ENCODE measurements at places on chromosomes 2 and 18.
A peak's percentile ranks its signal among the peaks of the same experiment; 100 is the strongest.

DNA sequence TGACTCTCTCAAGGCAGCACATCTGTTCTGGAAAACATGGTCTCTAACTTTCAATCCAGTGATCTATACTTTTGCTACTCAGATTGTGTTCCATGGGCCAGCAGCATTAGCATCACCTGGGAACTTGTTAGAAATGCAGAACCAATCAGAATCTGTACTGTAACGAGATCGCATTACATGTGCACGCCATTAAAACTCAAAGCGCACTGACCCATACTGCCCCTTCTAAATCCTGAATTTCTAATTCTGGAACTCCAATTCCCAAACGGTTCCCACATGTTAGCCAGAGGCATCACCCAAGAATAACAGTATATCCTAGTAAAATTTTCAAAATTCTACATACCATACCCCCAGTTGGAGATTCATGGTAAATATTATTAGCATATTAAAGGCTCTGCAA, 10.5 kb upstream of the DCTN1 start:
- DNase-seq, result no peak

DNA sequence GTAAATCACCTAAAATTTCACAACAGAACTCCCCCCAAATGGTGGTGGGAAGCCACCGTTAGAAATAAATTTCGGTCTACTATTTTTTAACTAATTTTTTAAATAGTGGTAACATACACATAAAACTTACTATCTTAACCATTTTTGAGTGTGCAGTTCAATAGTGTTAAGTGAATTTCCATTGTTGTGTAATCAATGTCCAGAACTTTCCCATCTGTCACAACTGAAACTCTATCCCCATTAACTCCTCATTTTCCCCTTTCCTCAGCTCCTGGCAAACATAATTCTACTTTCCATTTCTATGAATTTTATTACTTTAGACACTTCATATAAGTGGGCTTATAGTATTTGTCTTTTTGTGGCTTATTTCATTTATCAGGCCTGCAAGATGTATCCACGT, 34.1 kb upstream of the HNMT start:
- no peak for DNase-seq

- DNase-seq, result no peak
Measured at GRCh38 chr2:198162276-198162675, 357.9 kb downstream of the PLCL1 start.

DNA sequence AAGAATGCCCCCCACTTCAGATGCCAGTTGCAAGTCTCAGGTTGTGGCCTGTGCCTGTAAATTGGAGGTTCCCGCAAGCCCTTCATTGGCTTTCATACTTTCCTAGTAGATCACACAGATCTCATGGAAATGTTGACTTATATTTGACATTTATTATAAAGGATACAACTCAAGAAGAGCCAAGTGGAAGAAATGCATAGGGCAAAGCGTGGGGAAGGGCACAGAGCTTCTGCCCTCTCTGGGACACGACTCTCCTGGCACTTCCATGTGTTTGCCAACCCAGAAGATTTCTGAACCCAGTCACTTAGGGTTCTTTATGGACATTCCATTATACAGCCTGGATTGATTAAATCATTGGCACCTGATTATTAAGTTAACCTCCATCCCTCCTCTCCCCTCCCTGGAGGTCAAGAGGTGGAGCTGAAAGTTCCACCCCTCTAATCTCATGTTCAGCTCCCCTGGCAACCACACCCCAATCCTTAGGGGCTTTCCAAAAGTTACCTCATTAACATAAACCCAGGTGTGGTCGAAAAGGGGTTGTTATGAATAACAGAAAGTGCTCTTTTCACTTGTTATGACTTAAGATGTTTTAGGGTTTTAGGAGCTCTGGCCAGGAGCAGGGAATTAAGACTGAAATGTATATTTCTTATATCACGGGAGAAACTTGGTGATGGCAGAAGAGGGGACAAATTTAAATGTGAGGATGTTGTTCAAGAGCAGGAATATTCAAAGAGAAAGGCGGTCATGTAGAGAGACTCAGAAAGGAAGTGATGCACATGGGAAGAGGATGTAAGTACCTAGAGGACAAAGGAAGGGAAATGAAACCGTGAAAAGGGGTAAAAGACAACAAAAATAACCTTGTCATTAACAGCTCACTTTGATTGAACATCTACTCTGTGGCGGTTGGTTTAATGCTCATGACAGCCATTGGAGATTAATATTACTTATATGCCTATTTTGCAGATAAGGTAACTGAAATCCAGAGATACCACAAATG, 31.8 kb downstream of the SP100 start:
- DNase-seq, result no peak

- DNase-seq, result no peak
Measured at GRCh38 chr2:199979398-199979797, 24.0 kb downstream of the MAIP1 start.

GRCh38 chr2:146214394-146214929, 1630.4 kb upstream of the ACVR2A start:
- DNase-seq, result no peak

DNA sequence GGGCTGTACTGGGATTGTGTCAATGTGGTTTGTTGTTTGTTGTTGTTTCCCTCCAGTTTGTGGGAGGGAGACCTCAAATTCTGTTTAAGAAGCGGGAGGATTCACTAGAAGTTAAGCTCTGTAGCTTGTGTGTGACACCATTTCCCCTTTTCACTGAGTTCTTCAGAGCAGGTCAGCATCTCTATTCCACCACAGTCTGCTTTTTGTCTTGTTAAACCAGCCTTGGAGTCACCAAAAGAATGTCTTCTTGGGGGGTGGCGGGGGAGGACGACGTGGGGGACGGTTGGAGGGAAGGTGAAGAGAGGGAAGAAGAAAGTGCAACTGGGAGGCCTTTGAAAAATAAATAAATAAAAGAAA, 2.3 kb upstream of the BCL11A start:
- no peak for DNase-seq

- DNase-seq, result no peak
Measured at GRCh38 chr2:11938196-11938595, 191.8 kb downstream of the LPIN1 start.

- no peak for DNase-seq
Measured at GRCh38 chr18:10748641-10749040, 222.8 kb downstream of the NAPG start.

DNA sequence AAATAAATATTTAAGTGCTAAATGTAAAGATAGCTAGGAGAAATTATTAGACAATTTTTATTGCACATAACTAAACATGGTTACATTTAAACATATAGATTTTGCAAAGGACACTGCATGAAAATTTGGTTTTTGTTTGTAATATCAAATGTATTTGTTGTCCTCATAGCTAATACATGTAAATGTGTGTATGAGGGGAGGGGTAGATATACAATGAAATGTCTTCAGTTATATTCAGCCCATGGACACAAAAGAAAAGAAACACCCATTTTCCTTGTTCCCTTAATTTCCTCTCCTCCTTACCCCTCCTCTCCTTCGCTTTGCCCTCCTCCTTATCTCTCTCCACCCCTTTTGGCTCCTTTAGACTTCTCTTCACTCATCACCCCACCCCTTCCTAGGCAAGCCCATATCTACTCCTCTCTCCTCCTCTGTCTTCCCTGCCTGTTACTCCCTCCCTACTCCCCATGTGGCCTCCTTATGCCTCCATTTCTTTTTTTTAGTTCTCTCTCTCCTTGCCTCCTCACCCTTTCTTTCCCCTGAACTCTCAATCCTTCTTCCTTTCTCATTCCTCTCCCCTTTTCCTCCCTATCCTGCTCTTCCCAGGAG, 1.4 kb downstream of the COL3A1 start:
- no peak for DNase-seq

DNA sequence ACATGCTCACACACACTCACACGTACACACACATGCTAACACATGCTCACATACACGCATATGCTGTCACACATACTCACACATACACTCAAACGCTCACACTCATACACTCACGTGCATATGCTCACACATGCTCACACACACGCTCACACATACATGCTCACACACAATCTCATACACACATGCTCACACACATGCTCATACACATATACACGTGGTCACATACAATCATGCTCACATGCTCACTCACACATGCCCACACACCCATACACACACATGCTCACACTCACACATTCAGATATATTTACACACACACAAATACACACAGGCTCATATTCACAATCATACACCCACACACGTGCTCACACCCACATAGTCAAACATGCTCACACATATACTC, 17.5 kb upstream of the SALL3 start:
- no peak for DNase-seq

- no peak for DNase-seq
Measured at GRCh38 chr2:3189076-3189591, 188.5 kb downstream of the EIPR1 start.

- DNase-seq, result no peak
Measured at GRCh38 chr2:152630466-152630865, 86.8 kb downstream of the PRPF40A start.

- DNase-seq, result no peak
Measured at GRCh38 chr2:236731767-236732580, 162.3 kb downstream of the ACKR3 start.

GRCh38 chr2:53629001-53629400, 138.6 kb upstream of the CHAC2 start:
- DNase-seq, result no peak

DNA sequence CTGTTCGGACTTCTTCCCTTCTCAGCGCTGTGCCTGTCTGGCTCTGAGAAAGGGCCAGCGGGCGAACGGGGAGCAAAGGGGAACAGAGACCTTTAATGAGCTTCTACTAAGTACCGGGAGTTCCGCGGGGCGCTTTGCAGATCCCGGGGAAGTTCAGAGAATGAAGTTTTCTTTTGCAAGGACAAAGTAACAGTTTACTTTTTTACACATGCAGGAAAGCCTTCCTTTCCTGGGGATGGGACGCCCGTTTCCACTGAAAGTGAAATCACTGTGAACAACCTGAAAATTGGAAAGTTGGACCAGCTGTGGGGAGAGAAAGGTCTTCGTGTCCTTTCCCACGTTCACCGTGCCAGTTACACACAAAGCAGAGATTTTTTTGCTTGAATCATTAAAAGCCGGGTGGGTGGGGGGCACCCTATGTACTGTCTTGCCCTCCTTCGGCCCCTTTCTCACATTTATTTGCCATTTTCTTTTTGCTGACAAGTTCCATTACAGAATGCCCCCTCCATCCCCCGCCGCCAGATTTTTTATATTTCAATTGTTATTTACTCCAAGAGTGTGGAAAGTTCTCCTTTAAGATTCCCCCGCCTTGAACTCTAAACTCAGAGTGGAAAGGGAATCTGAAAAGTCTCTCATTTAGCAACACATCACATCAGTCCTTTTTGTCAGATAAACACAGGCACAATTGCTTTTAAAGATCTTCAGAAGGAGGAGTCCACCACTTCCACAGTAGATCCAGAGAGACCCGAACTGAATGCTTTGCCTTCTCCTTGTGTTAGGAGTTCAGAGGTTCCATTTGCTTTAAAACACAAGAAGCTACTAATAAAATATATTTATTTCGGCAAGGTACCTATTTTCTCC, 1.1 kb upstream of the FN1 start:
- no peak for DNase-seq

DNA sequence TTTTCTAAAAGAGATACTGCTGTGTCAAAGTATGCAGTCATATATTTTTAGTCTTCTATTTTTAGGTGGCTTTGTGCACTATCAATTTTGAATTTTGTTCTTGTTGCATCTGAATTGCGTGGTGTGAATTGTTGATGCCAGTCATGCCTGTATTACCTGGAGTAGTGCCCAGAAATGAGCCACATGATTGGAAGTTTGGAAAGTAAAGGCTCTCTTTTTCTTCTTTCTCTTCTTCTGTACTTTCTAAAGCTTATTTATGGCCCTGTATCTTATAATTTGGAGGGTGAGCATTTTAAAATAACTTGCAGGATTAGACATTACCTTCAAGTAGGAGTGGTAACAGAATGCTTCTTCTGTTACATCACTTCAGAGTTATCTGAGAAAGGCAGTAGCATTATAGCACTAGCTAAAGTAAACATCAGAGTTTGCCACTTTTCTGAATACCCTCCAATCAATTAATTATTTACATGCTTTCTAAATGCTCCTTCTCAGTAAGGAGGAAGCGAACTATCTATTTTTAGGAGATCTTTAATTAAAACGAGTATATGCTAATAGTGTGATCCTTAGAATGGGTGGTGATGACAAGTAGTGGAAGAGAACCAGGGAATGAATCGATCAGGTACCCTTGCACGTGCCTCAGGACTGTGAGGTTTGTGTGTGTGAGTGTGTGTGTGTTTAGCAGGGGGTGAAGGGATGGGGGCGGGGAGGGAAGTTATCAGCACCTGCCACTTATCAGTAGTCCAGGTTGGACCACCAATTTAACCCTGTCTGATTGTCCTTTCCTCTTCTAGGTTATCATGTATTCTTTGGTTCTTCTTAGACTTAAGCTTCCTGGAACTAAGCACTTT, 112.5 kb downstream of the MAP3K20 start:
- DNase-seq, result no peak

- no peak for DNase-seq
Measured at GRCh38 chr2:29314816-29315571, 199.8 kb downstream of the CLIP4 start.

GRCh38 chr2:236555481-236555880, 14.1 kb upstream of the ACKR3 start:
- no peak for DNase-seq

DNA sequence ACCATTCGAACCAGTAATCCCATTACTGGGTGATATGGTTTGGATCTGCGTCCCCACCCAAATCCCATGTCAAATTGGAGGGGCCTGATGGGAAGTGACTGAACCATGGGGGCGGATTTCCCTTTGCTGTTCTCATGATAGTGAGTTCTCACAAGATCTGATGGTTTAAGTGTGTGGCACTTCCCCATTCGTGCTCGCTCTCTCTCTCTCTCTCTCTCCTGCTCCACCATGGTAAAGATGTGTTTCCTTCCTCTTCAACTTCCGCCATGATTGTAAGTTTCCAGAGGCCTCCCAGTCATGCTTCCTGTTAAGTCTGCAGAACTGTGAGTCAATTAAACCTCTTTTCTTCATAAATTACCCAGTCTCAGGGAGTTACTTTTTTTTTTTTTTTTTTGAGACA, 62.6 kb downstream of the NBAS start:
- DNase-seq, result no peak

GRCh38 chr2:118255301-118255700, 167.0 kb downstream of the INSIG2 start:
- DNase-seq, result no peak

DNA sequence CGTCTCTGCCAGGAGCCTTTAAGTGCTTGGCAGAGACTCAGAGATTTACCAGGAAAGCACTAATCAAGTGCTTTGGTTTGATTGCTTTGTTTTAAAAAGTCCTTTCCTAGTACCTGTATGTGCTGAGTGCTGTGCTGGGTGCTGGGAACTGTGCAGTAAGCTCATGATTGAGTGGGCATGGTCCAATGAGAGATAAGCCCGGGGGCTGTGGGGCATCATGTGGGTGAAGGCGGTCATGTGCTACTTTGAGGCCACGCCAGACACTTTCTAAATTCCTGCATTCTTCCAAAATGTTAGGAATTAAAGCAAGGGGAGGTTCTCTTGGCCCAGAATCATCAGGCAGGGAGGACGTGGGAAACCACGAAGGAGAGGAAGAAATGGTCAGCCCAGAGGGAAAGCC, 109.0 kb downstream of the ACAA2 start:
- peak; percentile 48 for DNase-seq
